Choroid plexus epithelial cell (primary cell): ENCODE measurements at places on chromosomes 11 and 22.
A peak's percentile ranks its signal among the peaks of the same experiment; 100 is the strongest.

- no peak for DNase-seq
These were observed 45.6 kb downstream of the TRMU start for GRCh38 chr22:46381142-46381541.

DNA sequence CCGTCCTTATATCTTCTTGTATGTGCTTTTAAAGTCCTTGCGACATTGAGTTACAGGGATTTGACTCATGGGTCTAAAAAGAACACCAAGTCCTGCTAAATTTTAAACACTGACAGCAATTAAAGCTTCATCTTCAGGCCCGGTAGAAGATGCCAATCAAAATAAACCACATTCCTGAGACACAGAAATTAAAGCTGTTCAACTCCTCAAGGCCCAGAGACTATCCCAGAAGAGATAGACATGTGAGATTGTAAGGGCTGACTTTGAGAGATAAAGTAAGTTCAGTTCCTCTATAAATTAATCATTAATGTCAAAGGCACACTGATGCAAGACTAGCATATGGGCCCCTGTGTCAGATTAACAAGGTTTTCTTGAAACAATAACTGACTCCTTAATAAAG, 49.8 kb downstream of the OSBPL5 start:
- DNase-seq, result peak; percentile 35

GRCh38 chr11:122248131-122248530, 132.1 kb upstream of the BLID start:
- no peak for DNase-seq

- DNase-seq, result no peak
These were observed 17.3 kb downstream of the TSPAN18 start for GRCh38 chr11:44743959-44744557.

GRCh38 chr11:78753297-78753696, 178.6 kb upstream of the NARS2 start:
- no peak for DNase-seq

- DNase-seq, result peak; percentile 66
These were observed 18.6 kb upstream of the SCN2B start for GRCh38 chr11:118194835-118195627.

DNA sequence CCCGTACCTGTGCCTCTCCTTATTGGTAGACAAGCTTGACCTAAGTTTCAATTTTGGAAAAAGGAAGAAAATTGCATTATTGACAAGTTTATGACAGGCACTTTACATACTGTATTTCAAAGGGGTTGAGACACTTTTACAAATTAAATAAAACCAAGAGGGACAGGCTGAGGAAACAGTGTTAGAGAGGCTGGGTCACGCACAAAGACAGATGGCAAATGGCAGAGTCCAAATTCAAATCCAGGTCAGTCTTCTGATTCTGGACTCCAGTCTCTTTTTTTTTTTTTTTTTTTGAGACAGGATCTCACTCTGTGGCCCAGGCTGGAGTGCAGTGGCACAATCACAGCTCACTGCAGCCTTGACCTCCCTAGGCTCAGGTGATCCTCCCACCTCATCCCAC, 10.1 kb downstream of the TRIM66 start:
- DNase-seq, result no peak

- no peak for DNase-seq
These were observed 953 bp upstream of the LRP5 start for GRCh38 chr11:68311160-68312116.

DNA sequence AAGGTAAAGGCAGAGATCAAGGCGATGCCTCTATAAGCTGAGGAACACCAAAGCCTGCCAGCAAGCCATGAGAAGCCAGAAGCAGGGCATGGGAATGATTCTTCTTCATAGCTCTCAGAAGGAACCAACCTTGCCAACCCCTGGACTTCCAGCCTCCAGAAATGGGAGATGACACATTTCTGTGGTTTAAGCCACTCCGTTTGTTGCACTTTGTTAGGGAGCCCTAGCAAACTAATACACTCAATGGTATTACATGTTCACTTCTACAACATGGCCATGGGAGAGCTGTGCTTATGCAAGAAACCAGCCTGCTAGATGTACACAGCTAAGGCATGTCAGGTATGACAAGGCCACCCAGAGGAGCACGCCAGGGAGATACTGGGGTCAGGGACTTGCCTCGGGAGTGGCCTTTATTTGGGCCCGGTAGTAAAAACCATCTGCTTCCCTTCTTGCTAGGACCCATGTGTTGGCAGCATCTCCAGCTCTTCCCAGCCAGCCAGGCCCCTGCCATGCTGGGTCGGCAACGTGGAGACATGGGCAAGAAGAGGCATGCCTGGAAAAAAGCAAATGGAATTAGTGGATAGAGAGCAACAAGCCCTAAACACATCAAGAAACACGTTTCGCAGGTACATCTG, 3.6 kb downstream of the C11orf16 start:
- DNase-seq, result no peak

DNA sequence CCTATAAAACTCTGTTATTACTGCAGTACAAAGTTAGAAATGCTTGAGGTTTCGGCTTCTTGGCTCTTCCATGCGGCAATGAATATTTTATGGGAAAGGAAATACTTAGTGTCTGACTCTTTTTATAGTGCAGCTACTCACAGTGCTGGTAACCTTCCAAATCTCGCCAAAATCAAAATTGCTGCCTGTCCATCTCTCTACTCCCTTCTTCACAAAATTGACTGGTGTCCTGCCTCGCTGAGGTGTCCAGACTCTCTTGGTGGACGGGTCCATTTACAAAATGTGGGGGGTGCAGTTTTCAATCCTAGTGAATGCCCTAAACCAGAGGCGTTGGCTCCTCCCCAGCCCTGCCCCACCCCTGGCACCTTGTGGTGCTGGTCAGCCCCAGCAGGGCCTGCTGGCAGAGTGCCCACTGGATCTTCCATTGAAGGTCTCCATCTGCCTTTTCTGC, 73.5 kb downstream of the ZBTB16 start:
- DNase-seq, result peak; percentile 62
